ENCODE measurements at places on chromosomes 12 and 14.

DNA sequence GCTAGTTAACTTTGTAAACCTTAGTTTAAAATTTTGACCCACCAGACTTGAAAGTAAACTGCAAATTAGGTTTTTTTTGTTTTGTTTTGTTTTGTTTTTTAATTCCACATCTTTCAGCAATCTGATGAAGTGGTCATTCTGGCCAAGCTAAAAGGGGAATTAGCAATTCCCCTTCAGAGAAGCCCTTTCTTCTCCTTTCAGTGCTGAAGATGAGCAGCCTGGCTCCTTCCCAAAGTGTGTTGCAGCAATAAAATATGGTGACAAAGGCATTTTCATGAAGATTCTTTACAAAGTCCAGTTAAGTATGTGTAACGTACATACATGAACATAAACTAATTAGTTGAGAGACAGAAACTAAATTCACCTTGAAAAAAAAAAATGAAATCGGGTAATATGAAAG is 380.1 kb downstream of the NOVA1 start:
- DNase-seq = no peak

GRCh38 chr12:52608826-52609630 is 7.8 kb upstream of the KRT72 start:
- DNase-seq = no peak

GRCh38 chr14:22475381-22475780 is 113.6 kb downstream of the DAD1 start:
- DNase-seq = no peak

DNA sequence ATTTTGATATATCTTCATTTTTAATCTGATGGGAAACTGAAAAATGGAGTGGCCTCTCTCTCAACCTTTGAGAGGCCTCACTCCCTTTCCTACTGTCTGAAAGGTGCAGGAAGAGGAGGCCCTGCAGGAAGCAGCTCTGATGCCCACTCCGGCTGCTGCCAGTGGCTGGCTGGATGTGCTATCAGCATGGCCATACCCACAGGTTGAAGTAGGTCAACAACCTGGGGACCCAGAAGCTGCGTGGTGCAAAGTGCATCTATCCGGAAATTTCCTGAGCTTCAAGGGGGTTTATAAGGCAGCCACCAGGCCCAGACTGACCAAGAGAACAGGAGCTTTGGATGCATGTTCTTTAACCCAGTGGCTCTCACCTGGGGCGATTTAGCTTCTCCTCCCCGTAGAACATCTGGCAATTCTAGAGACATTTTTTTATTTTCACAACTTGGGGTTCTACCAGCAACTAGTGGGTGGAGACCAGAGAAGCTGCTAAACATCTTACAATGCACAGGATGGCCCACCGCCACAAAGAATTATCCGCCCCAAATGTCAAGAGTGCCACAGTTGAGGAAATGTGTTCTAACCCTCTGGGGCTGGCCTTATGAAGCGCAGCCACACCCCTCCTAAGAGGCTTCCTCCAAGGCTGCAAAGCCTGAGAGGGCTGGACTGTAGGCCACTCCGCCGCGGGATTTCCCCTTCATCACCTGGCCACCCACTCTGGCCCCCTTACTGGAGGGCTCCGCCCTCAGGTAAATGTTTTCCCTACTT is 8.2 kb upstream of the BATF start:
- no peak for DNase-seq

- DNase-seq = no peak
Observed at GRCh38 chr12:12705838-12706520, 10.0 kb upstream of the GPR19 start.

- DNase-seq = no peak
Observed at GRCh38 chr14:93811676-93812075, 23.4 kb upstream of the PRIMA1 start.

- no peak for DNase-seq
Observed at GRCh38 chr12:111173836-111174235, 195.1 kb downstream of the PHETA1 start.

GRCh38 chr14:89801136-89801535 is 153.4 kb downstream of the EFCAB11 start:
- no peak for DNase-seq

DNA sequence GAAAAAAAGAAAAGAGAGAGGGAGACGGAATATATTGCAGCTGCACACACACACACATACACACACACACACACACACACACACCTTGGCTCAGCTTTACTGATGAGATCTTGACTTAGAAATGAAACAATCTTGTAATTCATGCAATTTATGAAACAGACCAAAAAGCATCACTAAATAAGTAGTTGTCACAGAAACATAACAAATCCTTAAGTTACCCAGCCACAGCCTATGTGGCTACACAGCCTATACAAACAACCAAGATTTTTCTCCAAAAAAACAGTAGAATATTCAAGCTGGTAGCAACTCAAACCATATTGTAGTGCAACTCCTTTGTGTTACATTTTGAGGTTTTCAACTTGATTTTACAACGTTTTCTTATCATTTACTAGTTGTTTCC is 37.9 kb upstream of the GNG2 start:
- no peak for DNase-seq

- no peak for DNase-seq
Observed at GRCh38 chr12:116506697-116507064, 52.5 kb upstream of the MAP1LC3B2 start.

DNA sequence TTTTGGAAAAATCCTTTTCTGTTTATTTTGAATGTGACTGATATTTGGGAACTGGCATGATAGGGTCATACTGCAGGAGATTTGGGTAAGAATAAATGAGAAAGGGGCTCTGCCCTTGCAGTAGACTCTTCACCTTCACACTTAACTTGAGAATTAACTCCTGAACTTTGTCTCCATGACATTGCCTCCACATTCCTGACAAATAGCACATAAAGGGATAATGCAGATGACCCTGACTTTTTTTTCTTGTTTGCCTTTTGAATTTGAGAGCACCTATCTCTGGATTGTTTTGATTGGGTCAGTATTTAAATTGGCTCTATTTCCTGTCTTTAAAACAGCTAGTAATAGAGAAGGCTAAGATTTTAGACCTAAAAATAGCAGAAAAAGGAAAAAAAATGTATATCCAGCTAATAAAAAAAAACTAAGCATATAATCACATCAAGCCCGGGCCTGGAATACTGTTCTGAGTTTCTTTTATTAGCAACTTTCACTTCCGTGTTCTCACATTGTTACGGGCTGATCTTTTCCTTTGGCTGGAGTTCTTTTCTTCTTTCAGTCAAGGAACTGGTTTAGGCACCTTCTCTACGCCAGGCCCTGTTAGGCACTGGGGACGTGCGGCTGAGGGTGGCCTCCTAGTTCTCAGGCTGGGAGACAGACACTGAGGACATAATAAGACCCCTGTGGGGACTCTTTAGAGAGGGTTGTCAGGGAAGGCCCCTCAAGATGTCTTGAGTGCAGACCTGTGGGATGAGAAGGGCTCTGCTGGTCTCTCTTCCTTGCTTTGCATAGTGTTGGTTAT is 53.1 kb upstream of the GNPNAT1 start:
- DNase-seq = no peak

DNA sequence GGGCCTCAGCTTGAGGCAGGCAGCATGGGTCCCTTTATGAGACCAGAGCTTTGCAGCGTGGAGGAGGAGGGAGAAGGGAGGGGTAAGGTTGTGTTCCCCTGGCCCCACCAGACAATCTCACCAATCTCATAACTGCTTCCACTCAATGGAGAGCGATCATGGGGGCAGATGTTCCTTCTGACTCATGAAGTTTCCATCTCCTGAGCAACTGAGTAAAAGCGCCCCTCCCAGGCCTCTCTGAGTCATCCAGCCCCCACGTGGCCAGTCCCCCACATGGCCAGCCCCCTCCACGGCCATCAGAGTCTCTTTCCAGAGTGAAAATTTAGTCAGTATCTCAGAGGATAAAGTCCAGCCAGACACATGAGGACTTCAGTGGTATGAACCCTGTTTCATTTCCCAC is 39.2 kb upstream of the PLXNC1 start:
- no peak for DNase-seq

GRCh38 chr12:57164966-57165625 is 17.7 kb upstream of the LRP1-AS start:
- DNase-seq = no peak

DNA sequence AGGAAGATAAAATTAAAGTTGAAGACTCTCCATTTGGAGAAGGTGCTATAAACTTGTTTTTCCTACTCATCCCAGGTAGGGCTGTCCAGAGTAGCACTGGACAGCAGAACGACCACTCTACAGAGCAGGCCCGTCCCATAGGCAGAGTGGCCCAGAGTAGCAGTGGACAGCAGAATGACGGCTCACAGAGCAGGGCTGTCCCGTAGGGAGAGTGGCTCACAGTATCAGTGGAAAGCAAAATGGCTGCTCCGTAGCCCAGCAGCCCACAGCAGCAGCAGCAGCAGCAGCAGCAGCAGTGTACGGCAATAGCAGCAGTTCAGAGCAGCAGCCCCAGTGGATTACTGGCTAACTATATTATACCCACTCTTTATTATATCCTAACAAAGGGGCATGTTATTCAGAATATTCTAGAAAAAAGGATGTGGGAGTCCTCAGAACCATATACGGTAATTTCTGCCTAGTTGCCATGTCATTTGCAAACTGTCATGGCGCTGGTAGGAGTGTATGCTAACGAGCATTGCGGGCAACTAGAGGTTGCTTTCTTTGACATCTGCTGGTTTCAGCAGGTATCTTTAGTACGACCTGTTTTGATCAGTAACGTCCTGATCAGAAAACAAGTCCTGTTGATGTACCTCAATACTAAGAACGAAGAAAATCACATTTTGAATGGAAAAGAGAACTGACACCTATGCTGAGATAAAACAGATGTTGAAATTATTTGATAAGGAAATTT is 567.3 kb downstream of the SLC16A7 start:
- DNase-seq = no peak

- no peak for DNase-seq
Observed at GRCh38 chr14:91298576-91298975, 54.1 kb upstream of the GPR68 start.

GRCh38 chr12:10466311-10466710 is 13.1 kb upstream of the KLRC1 start:
- DNase-seq = no peak

- no peak for DNase-seq
Observed at GRCh38 chr12:50924131-50924438, 28.3 kb upstream of the HIGD1C start.

GRCh38 chr14:99148131-99148530 is 123.9 kb downstream of the BCL11B start:
- DNase-seq = no peak

- no peak for DNase-seq
Observed at GRCh38 chr14:75249958-75250336, 28.7 kb upstream of the FOS start.

GRCh38 chr12:6724409-6724797 is 557 bp downstream of the COPS7A start:
- no peak for DNase-seq

- no peak for DNase-seq
Observed at GRCh38 chr12:71472441-71472911, 32.9 kb downstream of the LGR5 start.

GRCh38 chr14:54058505-54058904 is 101.9 kb upstream of the BMP4 start:
- no peak for DNase-seq

DNA sequence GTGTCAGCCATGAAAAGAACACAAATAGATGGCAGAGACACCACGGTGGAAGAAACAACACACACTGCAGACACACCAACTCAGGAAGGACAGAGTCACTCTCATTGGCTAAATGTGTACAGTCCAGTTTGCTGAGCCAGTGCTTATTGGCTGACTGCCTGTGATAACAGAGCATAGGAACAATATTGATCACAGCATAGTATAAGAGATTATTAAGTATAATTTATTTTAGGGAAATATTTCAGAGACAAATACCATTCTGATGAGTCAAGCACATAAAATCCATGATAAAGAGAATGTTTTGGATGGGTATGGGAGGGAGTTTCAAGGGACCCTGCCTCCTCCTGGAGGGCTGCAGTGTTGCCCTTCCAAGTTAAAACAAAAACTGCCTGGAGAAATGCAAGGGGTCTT is 50.9 kb downstream of the BTG1 start:
- no peak for DNase-seq

DNA sequence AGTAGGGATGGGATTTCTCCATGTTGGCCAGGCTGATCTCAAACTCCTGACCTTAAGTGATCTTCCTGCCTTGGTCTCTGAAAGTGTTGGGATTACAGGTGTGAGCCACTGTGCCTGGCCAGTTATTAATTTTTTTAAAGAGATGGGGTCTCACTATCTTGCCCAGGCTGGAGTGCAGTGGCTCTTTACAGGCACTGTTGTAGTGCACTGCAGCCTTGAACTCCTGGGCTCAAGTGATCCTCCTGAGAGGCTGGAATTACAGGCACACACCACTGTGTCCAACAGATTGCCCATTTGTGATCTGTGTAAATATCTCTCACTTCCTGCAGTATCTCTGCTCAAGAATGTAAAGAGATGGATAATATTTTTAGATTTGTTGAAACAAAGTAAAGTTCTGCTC is 45.9 kb downstream of the PTPN11 start:
- no peak for DNase-seq

DNA sequence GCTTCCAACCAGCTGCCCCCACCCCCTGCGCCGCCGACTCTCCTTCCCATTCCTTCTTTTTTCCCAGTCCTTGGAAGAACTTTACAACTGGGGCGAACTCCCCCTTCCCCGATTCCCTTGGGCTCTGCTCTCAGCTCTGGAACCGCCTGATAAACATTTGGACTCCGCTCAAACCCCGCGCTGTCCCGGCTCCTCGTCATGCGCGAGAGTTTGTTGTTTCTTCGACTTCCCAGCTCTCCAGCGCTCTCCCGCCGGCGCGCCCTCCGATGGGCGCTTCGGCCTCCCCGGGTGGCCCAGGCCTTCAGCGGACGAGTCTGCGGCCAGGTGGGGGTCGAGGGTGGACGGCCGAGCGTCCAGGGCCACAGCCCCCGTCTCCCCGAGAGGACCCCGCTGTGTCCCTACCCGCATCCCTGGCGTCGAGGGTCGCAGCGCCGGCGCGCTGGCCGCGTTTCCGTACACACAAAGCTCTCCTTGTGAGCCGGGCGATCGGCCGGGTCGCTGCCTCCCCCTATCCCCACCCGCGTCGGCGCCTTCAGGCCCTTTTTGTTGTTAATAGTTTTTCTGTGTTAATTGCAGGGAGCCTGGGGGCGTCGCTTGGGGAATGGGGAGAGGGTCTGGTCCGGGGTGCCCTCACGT is 847 bp downstream of the MMP14 start:
- DNase-seq = peak; percentile 80

DNA sequence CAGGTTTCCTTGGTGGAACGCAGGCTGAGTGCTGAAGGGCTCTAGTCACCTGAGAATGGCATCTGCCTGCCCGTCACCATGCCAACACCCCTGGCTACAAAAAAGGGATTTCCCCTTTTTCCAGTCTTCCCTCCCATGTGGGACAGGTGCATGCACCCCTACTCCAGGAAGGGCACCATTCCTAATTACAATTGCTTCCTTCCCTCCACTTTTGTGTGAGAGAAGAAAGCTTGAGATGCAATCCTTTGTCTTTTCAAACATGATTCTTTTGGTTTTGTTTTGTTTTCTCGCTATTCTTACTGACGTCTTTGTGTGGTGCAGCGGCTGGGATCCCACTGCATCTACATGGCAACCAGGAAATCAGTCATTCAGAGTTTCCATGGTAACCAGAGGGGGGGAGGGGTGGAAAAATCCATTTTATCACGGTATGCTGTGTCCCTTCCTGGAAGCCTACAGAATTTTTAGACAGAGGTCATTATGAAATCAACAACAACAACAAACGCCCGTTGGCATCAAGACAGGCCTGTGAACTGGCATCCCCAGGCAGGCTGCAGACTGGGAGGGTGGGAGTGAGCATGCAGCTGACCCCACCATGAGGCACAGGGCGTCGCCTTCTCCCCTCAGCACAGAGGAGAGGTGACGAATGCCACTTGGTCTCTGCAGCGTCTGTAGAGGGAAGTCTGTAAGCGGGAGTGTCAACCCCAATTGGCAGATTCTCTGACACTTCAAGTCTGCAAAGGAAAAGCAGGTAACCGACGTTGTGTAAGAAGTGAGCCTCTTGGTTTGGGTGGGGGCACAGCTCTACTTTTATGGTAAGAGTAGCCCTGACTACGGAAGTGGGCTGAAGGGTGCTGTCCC is 13.6 kb upstream of the GNG2 start:
- no peak for DNase-seq

Data from sciatic nerve (tissue), 2 donors.